ENCODE measurements at places on chromosomes 5 and 9.
A peak's percentile ranks its signal among the peaks of the same experiment; 100 is the strongest.

- no peak for DNase-seq
These were observed 225.0 kb upstream of the PRR16 start for GRCh38 chr5:120239086-120239485.

DNA sequence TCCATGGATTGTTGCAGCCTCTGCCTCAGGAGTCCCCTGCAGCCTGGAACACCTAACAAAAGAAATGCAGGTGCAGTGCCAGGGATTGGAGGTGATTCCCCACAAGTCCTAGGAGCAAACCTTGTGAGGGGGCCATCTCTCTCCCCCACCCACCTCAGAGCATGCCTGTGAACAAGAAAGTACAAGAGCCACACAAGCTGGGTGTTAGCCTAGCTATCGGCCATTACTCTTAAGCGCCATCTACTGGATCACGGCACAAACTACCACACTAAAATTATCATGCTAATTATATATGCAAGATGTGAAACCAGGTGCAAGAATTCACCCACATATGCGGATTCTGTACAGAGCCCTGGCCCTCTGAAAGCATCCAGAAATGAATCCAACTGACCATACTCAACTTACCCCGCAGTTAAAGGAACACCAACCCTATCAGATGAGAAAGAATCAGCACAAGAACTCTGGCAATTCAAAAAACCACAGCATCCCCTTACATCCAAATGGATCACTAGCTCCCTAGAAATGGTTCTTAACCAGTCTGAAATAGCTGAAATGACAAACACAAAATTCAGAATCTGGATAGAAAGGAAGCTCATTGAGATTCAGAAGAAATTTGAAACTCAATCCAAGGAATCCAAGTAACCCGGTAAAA is 16.5 kb upstream of the PRSS3 start:
- DNase-seq, result peak; percentile 80

GRCh38 chr9:91929331-91929730 is 20.7 kb downstream of the ROR2 start:
- DNase-seq, result no peak

- no peak for DNase-seq
These were observed 62.4 kb downstream of the TNPO1 start for GRCh38 chr5:72878854-72879253.

DNA sequence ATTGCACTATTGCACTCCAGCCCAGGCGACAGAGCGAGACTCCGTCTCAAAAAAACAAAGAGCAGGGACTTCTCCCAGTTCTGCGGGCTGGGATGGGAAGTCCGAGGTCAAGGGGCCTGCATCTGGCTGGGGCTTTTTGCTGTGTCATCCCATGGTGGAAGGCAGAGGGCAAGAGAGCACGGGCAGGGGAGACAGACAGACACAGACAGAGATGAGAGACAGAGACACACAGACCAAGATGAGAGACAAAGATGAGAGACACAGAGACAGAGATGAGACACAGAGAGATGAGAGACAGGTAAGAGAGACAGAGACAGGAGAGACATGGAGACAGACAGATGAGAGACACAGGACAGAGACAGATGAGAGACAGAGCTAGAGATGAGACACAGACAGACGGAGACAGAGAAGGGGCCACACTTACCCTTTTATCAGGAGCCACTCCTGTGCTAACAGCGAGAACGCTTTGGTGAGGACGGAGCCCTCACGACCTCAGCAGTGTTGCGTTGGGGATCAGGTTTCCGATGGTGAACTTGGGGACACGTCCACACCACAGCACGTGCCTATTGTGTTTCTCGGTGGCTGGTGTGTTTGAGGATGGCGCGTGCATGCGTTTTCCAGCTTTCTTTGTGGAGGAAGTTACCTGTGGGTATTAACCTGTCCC is 8.9 kb upstream of the TOR4A start:
- no peak for DNase-seq

- DNase-seq, result peak; percentile 80
These were observed 131.8 kb upstream of the CHD1 start for GRCh38 chr5:99060306-99061261.

DNA sequence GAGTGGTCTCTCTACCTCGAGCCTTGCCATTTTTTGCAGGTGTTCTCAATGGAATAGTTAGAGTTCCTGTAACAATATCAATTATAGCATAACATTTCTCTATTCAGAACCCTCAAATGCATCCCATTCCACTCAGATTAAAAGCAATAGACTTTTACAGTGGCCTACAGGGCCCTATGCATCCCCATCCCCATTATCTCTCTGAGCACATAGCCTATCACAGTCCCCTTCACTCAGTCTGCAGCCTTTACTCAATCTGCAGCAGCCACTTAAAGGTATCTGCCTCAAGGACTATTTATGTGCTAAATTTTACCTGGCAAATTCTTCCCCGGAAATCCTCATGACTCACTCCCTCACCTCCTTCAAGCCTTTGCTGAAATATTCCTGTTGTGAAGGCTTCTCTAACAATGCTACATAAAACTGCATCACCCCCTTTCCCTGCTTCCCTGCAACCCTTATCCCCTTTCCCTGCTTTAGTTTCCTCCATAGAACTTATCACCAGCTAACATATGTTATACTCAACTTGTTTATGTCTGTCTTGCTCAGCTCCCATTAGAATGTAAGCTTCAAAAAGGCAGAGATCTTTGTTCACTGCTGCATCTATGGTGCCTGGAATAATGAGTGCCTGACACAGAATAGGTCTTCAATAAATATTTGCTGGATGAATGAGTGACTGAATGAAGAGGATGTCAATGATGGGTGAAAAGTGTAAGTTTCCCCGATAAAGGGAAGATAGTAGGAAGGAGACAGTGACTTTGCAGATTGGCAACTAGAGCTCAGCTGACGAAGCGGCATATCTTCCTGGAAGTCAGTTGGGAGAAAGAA is 54.1 kb upstream of the ZNF366 start:
- no peak for DNase-seq

GRCh38 chr5:150429410-150429873 is 16.7 kb upstream of the CD74 start:
- DNase-seq, result no peak

- no peak for DNase-seq
These were observed 752.8 kb upstream of the ADAMTS16 start for GRCh38 chr5:4387290-4387689.

GRCh38 chr9:127083138-127083980 is 39.1 kb downstream of the ANGPTL2 start:
- no peak for DNase-seq

- DNase-seq, result no peak
These were observed 57.7 kb downstream of the PDE6A start for GRCh38 chr5:149886692-149887470.

DNA sequence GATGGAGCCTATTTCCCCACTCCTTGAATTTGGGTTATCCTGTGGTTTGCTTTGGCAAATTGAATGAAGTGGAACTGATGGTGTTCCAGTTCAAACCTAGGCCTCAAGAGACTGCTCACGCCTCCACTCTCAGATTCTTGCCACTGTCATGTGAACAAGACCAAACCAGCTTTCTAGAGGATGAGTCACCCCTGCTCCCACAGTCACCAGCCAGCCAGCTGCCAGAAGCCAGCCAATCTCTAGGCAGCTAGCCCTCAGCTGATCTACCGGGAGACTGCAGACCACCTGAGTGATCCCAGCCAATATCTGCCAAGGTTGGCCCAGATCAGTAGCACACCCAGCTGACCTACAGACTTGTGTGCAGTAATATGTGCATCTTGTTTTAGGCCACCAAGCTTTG is 300.6 kb downstream of the TMEM38B start:
- DNase-seq, result no peak

- no peak for DNase-seq
These were observed 379.4 kb downstream of the GADD45G start for GRCh38 chr9:89984214-89984613.

DNA sequence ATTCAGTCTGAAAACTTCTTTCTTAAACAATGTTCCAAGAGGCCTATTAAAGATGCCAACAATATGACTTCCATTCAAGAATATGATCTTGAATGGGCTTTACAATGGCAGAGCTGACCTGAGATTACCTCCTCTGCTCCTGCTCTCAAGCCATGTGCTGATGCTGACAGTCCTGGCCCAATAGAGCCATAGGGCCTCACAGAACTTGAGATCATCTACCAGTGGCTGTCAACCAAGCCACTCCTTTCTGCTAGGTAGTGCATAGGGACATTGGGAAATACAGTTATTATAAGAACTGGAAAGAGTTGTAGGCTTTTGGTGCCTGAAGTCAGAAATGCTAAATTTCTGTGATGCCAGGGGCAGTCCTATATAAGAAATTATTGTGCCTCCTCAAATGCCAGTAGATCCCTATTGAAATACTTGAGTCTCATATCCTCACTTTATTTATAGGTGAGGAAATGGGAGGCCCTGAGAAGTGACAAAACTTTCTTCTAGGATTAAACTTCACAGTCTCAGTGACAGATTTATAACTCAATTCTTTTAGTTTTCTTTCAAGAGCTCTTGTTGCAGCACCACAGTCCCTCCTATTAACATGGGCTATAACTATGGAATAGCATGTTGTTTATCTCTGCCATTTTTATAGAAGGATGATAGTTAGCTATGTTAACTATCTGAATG is 10.9 kb downstream of the GHR start:
- DNase-seq, result no peak

GRCh38 chr5:34054400-34054729 is 11.4 kb upstream of the C1QTNF3 start:
- no peak for DNase-seq

DNA sequence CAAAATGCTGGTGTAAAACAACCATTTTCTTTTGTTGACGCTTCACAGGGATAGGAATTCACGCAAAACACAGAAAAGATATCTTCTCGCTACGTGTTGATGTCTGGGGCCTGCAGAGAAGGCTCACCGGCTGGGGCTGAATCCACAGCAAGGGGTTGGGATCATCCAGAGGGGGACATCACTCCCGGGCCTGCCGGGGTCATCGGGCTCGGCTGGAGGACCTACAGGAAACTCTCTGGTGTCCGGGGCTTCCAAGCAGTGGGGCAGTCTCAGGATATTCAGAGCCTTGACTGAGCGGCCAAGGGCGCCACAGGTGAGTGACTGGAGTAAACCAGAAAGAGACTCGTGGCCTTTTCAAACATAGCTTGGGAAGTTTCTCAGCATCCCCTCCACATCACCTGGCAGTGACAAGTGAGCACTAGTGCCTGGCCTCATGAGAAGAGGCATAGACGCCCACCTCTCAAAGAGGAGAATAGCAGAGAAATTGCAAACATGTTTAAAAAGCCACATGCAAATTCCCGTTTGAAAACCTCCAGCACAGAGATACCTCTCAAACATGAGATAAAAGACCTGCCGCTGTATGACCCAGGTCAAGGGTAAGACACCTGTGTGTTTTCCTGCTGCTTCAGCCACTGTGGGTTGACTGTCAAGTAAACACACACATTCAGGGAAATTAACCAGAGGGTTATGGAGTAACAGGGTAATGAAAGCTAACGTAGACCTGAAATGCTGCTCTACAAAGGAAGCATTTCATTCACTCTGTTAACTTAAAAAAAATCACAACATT is 50.8 kb upstream of the SIMC1 start:
- no peak for DNase-seq

DNA sequence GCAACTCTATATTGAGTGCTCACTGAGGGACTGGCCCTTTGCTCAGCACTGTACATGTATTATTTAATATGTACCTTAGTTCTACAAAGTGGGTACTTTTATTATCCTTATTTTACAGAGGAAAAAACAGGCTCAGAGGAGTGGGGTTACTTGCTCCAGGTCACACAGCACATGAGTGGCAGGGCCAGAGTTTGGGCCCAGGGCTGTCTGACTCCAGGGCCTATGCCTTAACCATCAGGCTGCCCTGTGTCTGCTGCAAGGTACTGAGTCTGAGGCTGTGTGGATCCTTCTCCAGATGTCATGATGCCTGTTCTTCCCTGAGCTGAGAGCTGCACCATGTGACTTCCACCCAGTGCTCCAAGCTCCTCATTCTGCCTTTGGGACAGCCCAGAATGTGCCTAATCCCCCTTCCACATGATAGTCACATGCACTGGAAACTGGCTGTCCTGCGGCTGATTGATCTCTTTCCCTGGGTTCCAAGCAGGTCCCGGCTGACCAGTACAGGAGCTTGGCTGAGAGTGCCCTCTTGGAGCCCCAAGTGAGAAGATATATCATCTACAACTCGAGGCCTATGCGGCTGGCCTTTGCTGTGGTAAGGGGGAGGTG is 15.4 kb downstream of the TMEM268 start:
- DNase-seq, result no peak

DNA sequence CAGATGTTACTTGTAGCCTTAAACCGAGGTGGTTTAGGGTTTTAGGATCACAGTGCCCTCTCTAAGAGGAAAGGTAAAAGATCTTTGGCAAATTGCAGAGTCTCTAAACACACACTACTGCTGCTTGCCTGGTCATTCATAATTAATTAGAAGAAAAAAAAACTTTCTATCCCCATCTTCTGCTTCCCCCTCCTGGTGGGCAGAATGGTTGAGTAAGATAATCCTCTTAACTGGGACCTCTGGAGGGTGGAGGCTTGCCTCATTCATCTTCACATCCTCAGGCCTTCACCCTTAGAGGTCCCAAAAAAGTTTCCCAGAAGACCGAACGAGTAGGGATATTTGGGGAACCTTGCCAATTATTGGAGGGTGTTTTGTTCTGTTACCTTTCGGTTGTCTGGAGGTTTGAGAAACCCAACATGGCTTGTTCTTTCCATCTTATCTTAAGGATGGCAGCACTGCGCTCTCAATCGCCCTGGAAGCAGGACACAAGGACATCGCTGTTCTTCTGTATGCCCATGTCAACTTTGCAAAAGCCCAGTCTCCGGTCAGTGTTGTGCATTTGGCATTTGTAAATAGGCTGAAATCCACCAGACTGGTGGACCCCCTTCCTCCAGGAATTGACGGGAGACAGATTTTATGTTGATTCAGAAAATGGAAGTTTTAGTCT is 97.3 kb upstream of the DMRT1 start:
- no peak for DNase-seq

GRCh38 chr5:90473396-90474234 is 956 bp downstream of the MBLAC2 start:
- peak; percentile 69 for DNase-seq

DNA sequence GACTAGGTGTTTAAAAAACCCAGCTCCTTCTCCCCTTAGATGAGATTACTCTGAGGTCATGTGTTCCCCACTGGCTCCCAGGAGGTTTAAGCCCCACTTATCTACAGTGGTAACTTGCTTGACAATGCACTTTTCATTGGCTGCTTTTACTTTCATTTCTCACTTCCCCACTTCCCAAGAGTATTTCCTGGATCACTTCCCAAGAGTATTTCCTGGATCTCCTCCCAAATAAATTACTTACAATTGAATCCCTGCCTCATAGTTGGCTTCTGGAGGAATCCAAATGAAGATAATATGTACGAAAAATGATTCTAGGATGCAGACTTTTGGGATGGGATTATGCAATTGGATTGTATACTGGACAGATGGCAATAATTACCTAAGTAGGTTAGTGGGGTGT is 47.1 kb upstream of the CHSY3 start:
- DNase-seq, result no peak
